ENCODE measurements at places on chromosomes 1 and 21.

DNA sequence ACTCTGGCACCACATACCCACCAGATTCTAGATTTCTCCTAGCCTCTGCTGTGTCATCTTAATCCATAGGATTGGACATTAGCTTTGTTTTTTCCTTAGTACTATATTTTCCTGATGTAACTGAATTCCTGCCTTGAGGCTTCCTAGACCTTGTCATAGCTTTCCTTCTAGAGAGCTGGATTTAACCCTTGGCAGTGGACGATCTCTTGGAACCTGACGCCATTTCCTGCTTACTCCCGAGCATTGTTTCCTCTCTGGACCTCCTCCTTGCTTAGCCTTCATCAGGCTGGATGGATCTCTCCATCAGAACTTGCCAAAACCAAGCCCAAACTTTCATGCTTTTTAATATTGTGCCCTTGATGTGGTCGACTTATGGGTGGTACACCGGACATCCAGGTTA lies 1.5 kb downstream of the APOBEC4 start:
- DNase-seq: no peak

DNA sequence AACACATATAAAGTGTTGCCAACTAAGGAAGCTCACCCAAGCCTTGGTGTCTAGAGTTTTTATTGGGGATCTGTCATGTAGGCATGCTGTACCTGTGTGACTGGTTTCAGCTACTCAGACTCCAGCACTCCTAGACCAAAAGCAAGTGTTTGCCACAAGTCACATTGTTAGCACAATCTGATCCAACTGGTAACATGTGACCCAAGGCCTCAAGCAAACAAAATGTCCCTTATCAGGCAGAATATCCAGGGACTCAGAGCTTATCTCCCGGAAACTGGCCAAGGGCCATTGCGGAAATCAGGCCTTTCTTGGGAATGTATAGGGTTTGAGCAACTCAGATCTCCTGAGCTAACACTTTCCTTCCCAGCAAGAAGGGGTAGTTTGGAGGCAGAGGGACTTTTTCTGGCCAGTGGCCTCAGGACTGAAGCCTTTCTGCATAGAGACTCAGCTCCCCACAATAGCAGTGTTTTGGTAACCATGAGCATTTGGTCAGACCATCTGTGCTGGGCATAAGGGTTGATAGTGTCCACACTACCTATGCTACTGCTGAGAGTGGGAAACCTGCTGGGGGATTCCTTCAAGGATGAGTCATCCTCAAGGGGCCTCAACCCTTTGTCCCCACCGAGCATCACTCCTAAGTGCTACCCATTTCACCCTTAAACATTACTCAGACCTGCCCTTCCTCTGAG lies 29.6 kb downstream of the NHLH2 start:
- DNase-seq: no peak

DNA sequence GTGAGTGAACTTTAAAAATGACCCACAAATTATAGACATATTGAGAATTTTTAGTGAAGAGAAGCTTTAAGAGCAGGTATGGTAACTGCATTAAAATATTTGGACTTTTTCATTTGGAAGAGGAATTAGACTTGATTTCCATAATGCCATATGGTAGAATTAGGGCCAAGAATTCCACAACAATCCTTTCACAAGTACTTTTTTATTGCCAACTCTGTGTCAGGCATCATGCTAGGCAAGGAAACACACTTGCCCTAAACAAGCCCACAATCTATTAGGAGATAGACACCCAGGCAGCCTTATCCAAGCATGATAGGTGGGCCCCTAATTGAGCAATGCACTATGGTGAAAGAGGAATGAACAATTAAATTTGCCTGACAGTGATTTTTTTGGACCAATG lies 353.0 kb downstream of the TGFB2 start:
- no peak for DNase-seq

- no peak for DNase-seq
Measured at GRCh38 chr1:56825436-56825835, 6.2 kb upstream of the FYB2 start.

GRCh38 chr1:12340544-12340930 lies 110.7 kb downstream of the VPS13D start:
- DNase-seq: no peak

- no peak for DNase-seq
Measured at GRCh38 chr1:7410156-7410555, 360.9 kb upstream of the VAMP3 start.

DNA sequence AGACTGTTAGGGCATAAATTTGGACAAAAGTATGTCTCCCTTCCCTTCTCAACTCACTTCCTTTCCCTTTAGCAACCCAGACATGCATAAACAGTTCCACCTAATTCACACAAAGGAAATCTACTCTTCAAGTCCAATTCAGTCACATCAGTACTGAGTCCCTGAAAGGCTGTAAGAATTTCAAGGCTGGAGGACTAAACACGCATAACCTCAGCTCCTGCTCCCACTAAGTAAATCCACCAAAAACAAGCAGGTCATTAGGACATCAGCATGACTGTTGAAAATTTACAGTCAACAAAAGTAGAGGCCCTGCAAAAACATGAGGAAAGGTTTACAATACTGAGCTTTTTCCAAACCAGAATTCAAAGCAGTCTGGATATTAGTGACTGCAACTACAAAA lies 18.4 kb downstream of the SETD4 start:
- DNase-seq: no peak
